ENCODE measurements at places on chromosomes 1 and 21.

- H3K4me1 ChIP-seq, result peaks cover 3% of the 10 kb centered on the region
- no peaks in the 10 kb centered on the region for H3K36me3 ChIP-seq
- no peak within 1 kb of the TSS for H3K27ac ChIP-seq
- DNase-seq, result peak; percentile 48
These were observed at the start of gene SGIP1 for GRCh38 chr1:66533804-66534740. Gene SGIP1, plus strand, starts transcription at chr1:66534153. Its CDS starts 206 bp downstream, at chr1:66534359.

GRCh38 chr1:115193046-115193828 lies 103.9 kb upstream of the TSPAN2 start:
- H3K27me3 ChIP-seq, result no peaks in the 10 kb centered on the region
- H3K4me3 ChIP-seq, result no peak overlapping the region
- H3K27ac ChIP-seq, result no peak overlapping the region
- H3K4me1 ChIP-seq, result no peaks in the 10 kb centered on the region

DNA sequence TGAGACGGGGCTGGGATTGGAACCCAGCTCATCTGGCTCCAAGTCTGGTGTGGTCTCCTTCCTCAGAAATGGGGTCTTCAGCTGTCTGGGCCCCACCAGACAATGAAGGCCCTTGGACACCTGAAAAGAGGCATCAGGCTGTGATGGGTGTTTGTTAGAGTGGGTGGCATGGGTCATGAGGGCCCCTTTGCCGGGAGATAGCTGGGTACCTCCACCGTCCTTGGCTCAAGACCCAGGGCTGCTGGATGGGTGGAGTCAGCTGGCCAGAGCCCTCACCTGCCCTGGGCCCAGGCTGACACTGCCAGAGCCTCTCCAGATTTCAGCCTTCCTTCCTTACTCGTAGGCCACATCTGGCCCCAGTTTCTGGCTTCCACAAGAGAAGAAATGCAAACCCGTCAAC lies 13.4 kb upstream of the TTC22 start:
- no peak overlapping the region for H3K27ac ChIP-seq
- no peaks in the 10 kb centered on the region for H3K36me3 ChIP-seq
- DNase-seq, result no peak
- H3K4me1 ChIP-seq, result peaks cover 8% of the 10 kb centered on the region

DNA sequence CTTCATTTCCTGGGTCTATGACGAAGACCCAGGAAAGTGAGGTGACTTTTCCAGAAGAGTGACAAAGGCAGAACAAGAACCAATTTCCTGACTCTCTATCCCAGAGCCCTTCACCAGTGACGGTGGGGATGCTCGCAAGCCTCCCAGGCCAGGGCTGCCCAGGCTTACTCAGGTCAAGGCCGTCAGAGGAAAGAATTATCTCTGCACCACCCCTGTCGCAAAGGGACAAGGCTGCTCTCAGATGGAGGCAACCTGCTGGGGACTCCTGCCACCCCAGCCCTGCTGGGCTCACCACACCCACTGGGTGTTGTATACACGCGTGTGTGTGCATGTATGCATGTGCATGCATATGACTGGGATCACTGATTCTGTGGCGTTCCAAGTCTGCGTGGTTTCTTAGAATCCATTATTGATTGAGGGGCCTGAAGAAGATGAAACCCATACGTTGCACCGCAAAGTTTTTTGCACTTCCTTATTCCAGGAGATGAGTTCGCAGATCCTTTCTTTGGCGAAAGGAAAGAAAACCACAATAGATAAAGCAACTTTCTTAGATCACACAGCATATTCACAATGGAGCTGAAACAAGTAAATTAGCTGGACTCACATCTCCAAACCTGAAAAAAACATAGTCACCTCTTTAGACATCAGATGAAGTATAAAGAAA lies 255.8 kb downstream of the RHOU start:
- peaks cover 17% of the 10 kb centered on the region for H3K4me1 ChIP-seq
- DNase-seq, result no peak
- H3K27me3 ChIP-seq, result no peaks in the 10 kb centered on the region
- H3K27ac ChIP-seq, result no peak overlapping the region

DNA sequence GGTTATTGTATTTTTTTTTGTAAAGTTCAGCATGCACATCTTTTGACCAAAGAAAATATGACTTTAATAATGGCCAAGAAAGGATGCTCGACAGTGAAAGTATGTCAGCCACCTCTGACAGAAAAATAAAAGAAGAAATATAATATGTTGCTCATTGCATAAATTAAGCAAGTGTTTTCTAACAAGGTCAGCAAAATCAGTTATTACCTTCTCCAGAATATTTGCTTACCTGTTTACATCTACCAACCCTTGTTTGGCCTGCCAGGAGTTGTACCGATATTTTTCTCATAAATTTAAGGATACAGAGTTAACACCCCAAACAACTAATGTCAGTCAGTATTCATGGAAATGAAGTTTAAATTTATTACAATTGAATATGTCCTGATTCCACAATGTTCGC lies 685.4 kb downstream of the PLA2G4A start:
- no peaks in the 10 kb centered on the region for H3K36me3 ChIP-seq
- DNase-seq, result no peak
- H3K27ac ChIP-seq, result no peak overlapping the region
- no peaks in the 10 kb centered on the region for H3K27me3 ChIP-seq
- H3K4me1 ChIP-seq, result no peaks in the 10 kb centered on the region

GRCh38 chr1:115791816-115792215 lies 23.3 kb upstream of the CASQ2 start:
- no peak for DNase-seq
- H3K4me1 ChIP-seq, result peaks cover 12% of the 10 kb centered on the region
- no peaks in the 10 kb centered on the region for H3K27me3 ChIP-seq
- no peaks in the 10 kb centered on the region for H3K36me3 ChIP-seq

DNA sequence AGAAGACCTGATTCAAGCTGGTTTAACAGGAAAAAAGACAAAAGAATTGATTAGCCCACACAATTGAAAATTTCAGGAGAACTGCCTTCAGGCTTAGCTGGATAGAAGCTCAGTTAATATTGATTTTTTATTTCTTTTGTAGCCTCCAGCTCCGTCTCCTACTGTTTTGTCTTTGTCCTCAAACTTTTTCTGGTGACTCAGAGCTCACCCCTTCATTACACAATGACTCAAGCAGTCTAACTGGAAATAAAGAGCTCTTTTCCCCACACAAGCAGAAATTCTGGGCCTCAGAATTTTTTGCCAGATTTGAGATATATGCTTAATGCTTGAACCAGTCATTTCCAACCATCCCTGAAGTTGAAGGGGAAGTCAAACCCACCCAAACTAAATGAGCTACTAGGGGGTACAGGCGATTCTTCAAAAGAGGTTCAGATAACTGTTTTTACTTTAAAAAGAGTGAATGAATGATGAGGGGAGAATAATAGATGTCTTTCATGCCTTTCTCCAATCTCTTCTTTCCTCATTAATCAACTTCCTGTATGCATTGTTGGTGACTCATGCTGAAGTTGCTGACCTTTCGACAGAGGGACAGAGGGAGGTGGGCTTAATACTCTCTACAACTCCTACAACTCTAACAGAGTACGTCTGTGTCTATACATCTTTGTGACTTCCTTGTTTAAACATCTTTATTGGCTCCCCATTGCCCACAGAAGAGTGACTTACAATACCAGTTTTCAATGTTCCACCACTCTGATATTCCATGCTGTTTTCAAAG lies 6.2 kb upstream of the ACP6 start:
- H3K4me3 ChIP-seq, result no peak overlapping the region
- no peaks in the 10 kb centered on the region for H3K27me3 ChIP-seq

GRCh38 chr1:30092051-30092858 lies 631.1 kb downstream of the MATN1 start:
- H3K27me3 ChIP-seq, result no peaks in the 10 kb centered on the region
- no peaks in the 10 kb centered on the region for H3K4me1 ChIP-seq
- H3K4me3 ChIP-seq, result no peak overlapping the region
- no peak overlapping the region for H3K27ac ChIP-seq
- DNase-seq, result no peak

- H3K4me1 ChIP-seq, result no peaks in the 10 kb centered on the region
- H3K27me3 ChIP-seq, result no peaks in the 10 kb centered on the region
- H3K36me3 ChIP-seq, result no peaks in the 10 kb centered on the region
- H3K4me3 ChIP-seq, result no peak overlapping the region
- no peak overlapping the region for H3K27ac ChIP-seq
- peak; percentile 14 for DNase-seq
These were observed 156.7 kb downstream of the BRINP3 start for GRCh38 chr1:190320952-190321351.

DNA sequence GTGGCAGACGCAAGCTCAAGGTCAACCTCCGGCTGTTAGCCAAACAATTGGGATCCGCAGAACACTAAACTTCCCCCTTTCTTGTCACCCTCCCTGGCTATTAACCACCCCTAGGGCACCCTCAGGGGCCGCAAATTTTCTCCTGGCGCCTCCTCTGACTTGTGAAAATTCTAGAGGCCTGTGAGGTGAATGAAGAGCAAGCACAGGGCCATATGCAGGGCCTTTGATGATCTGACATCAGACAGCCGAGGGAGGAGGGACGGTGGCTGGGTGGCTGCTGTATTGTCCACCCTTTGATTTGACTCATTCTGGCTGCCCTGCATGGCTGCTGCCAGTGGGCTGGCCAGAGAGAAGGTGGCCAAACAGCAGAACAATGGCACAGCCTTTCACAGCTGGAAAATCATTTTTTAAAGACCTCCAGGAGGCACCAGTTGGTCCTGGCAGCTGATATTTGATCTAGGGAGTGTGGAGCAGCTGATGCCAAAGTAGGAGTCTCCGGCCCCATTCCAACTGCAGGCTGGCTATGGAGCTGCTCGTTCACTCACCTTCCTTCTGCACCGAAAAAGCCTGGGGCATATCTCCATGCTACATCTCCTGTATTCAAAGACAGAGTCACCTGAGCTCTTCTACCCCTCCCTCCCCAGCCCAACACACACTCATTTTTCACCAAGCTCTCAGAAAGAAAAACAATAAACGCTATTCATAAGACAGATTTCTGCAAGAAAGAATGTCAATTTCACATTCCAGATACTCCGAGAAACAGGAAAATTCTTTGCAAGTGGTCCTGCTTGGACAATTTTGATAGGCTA lies 44.9 kb upstream of the BARHL2 start:
- no peaks in the 10 kb centered on the region for H3K4me1 ChIP-seq

DNA sequence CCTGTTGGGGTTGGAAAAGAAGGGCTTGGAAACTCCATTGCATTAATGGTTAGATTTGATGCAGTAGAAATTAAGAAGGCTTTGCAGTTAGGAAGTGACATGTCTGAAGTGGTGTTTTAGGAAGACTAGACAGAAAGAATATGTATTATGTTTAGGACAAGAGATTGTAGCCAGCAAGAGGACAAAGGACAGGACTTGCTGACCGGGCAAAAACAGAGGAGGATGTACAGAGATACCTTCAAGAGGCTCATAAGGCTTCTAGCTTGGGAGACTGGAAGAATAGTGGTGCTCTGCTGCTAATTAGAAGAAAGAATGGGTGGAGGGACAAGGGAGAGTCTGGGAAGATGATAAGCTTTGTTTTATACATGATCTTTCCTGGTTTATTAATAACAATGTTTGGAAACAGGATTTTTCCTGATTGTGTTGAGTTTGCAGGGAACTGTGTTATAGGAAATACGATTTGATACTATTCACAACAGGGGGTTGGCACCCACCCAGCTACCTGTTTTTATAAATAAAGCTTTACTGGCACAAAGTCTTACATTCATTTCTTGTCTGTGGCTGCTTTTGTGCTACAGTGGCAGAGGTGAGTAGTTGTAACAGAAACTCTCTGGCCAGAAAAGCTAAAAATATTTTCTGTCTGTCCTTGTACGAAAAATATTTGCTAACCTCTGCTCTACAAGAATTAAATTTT lies 37.1 kb upstream of the TMCO2 start:
- H3K27ac ChIP-seq, result no peak overlapping the region
- no peak overlapping the region for H3K4me3 ChIP-seq
- peaks cover 88% of the 10 kb centered on the region for H3K36me3 ChIP-seq
- H3K4me1 ChIP-seq, result no peaks in the 10 kb centered on the region
- H3K27me3 ChIP-seq, result no peaks in the 10 kb centered on the region
- DNase-seq, result no peak

GRCh38 chr1:170993151-170993550 lies 57.8 kb downstream of the MROH9 start:
- no peaks in the 10 kb centered on the region for H3K36me3 ChIP-seq
- DNase-seq, result no peak
- no peak overlapping the region for H3K4me3 ChIP-seq
- no peak overlapping the region for H3K27ac ChIP-seq

GRCh38 chr1:3670823-3671265 lies 18.5 kb downstream of the TP73 start:
- peaks cover 4% of the 10 kb centered on the region for H3K27me3 ChIP-seq
- no peak overlapping the region for H3K27ac ChIP-seq
- no peaks in the 10 kb centered on the region for H3K36me3 ChIP-seq
- no peak for DNase-seq

- no peak overlapping the region for H3K4me3 ChIP-seq
- H3K4me1 ChIP-seq, result peaks cover 9% of the 10 kb centered on the region
- no peak overlapping the region for H3K27ac ChIP-seq
- no peak for DNase-seq
- peaks cover 24% of the 10 kb centered on the region for H3K36me3 ChIP-seq
- H3K27me3 ChIP-seq, result no peaks in the 10 kb centered on the region
These were observed 26.2 kb downstream of the VASH2 start for GRCh38 chr1:212976586-212976985.

DNA sequence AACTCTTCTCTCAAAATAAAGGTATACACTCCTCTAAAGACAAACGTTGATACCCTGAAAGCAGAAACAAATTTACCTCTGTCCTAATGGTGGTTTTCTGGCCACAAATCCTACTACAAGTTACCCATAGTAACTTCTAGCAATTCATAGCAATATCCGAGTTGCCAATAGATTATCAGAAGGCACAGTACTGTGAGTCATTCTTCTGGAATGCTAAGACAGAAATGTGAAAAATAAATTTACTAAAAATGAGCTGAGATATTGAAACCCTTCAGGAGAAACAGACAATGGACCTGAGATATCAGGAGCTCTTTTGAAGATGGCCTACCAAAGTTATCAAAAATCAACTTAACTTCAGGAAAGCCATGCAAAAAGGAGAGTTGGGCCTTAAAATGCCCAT lies 715.0 kb upstream of the ADAMTS5 start:
- H3K27me3 ChIP-seq, result no peaks in the 10 kb centered on the region
- no peak for DNase-seq
- H3K36me3 ChIP-seq, result no peaks in the 10 kb centered on the region
- H3K27ac ChIP-seq, result no peak overlapping the region
- H3K4me1 ChIP-seq, result no peaks in the 10 kb centered on the region
- no peak overlapping the region for H3K4me3 ChIP-seq

Data from neuronal stem cell (in vitro differentiated cells).